HepG2 (cell line): ENCODE measurements at places on chromosomes 1 and 21.

GRCh38 chr1:174337000-174337681, 110.6 kb upstream of the GPR52 start:
- H3K4me3 ChIP-seq: no peak overlapping the region
- H3K27ac ChIP-seq: peak overlapping the region; percentile 47
- H3K4me1 ChIP-seq: peaks cover 21% of the 10 kb centered on the region
- H3K36me3 ChIP-seq: no peaks in the 10 kb centered on the region
- no peaks in the 10 kb centered on the region for H3K27me3 ChIP-seq
- DNase-seq: no peak

- H3K4me1 ChIP-seq: peaks cover 62% of the 10 kb centered on the region
- H3K27me3 ChIP-seq: no peaks in the 10 kb centered on the region
- peaks cover 2% of the 10 kb centered on the region for H3K36me3 ChIP-seq
- H3K27ac ChIP-seq: peak overlapping the region; percentile 35
- H3K4me3 ChIP-seq: no peak overlapping the region
Observed at GRCh38 chr1:88983791-88984559, 8.5 kb downstream of the KYAT3 start.

- no peaks in the 10 kb centered on the region for H3K27me3 ChIP-seq
- peaks cover 40% of the 10 kb centered on the region for H3K4me1 ChIP-seq
- H3K36me3 ChIP-seq: no peaks in the 10 kb centered on the region; the same call in 1 of the 2 replicates
- H3K27ac ChIP-seq: no peak overlapping the region
Observed at GRCh38 chr1:59736744-59737143, 78.0 kb upstream of the HOOK1 start.

DNA sequence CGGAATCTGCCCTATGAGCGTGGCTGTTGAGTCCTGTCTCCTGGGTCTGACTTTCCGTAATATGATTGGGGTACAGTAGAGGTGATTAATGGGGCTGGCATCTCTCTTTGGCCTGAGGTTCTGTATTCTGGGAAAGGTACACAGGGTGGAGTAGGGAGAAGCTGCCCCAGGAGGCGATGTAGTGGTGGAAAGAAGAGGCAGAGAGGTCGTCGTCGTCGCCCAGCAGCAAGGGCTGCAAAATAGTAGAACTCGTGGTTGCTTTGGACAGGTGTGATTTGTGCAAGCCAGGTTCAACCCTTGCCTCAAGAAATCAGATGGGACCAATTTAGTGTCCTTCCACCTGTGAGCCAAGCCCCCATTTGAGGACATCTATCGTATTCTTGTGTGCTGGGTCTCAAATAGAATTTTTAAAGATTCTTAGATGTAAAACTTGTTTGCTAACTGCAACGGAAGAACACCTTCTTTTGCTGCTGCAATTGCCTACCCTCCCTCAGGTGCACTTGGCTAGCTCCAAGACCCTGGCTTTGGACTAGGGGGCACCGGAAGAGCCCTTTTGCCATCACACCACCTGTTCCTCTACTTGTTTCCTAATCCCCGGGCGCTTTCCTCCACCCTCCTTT, 1.3 kb upstream of the HMGN2 start:
- peak overlapping the region; percentile 86; the same call in 1 of the 2 replicates for H3K4me3 ChIP-seq
- H3K27me3 ChIP-seq: no peaks in the 10 kb centered on the region
- peaks cover 7% of the 10 kb centered on the region for H3K36me3 ChIP-seq
- peaks cover 31% of the 10 kb centered on the region for H3K4me1 ChIP-seq

GRCh38 chr1:184531296-184531695, 144.5 kb downstream of the C1orf21 start:
- peaks cover 8% of the 10 kb centered on the region; the same call in 1 of the 3 replicates for H3K27me3 ChIP-seq
- H3K36me3 ChIP-seq: no peaks in the 10 kb centered on the region
- DNase-seq: no peak
- no peak overlapping the region for H3K4me3 ChIP-seq

DNA sequence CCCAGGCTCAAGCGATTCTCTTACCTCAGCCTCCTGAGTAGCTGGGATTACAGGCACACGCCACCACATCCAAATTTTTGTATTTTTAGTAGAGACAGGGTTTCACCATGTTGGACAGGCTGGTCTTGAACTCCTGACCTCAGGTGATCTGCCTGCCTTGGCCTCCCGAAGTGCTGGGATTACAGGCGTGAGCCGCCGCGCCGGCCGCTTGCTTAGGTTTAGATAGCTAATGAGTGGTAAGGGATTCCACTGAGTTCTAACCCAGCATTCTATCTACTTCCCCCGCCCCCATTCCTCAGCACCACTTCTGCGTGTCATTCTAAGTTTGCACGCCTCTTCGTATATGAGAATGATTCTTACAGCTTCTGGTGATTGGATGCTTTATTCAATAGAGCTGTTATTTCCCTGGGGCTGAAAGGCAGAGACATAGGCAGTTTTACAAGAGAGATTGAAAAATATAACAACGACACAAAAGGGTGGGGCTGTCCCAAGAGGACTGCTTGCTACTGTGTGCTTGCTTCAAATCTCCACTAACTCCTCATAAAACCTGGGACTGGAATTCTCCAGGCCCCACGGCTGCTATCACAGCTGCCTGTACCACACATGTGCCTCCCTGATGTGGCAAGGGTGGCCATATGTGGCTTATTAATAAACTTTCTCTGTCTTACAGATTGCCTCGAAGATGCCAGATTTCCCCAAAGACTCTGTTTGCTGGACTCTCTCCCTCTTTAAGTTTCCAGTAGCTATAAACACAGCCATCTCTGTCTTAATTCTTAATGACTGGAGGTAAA, 23.7 kb upstream of the GREM2 start:
- no peak overlapping the region for H3K27ac ChIP-seq
- H3K36me3 ChIP-seq: no peaks in the 10 kb centered on the region

GRCh38 chr1:87805666-87806378, 477.1 kb downstream of the LMO4 start:
- H3K27me3 ChIP-seq: no peaks in the 10 kb centered on the region
- peaks cover 62% of the 10 kb centered on the region for H3K4me1 ChIP-seq
- no peak overlapping the region for H3K4me3 ChIP-seq
- H3K27ac ChIP-seq: no peak overlapping the region
- H3K36me3 ChIP-seq: no peaks in the 10 kb centered on the region

GRCh38 chr1:192485692-192486436, 89.7 kb upstream of the RGS1 start:
- H3K27ac ChIP-seq: no peak overlapping the region
- no peaks in the 10 kb centered on the region for H3K27me3 ChIP-seq
- DNase-seq: peak; percentile 55
- H3K4me1 ChIP-seq: no peaks in the 10 kb centered on the region
- H3K36me3 ChIP-seq: no peaks in the 10 kb centered on the region

DNA sequence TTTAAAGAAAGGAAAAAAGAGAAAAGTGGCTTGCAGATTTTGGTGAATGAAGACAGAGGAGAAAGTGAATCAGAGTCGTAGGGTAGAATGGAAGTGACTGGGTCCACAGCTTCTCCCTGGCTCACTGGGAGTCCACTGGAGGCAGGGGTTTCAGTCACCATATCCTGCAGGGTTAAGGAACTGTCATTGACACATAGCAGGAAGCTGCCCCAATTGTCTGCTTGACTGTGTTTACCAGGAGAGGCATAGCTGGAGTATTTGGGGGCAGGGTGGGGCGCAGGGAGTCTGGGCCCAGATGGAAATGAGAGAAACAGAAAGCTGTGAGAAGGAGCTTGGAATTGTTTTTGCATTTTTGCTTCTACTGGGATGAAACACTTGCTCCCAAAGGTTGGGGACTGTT, 228.8 kb upstream of the CSF3R start:
- no peaks in the 10 kb centered on the region for H3K36me3 ChIP-seq
- no peaks in the 10 kb centered on the region for H3K4me1 ChIP-seq
- H3K4me3 ChIP-seq: no peak overlapping the region
- DNase-seq: no peak
- peaks cover 39% of the 10 kb centered on the region; the same call in 2 of the 3 replicates for H3K27me3 ChIP-seq
- no peak overlapping the region for H3K27ac ChIP-seq

- no peaks in the 10 kb centered on the region for H3K27me3 ChIP-seq
- H3K4me3 ChIP-seq: no peak overlapping the region
- H3K36me3 ChIP-seq: peaks cover 17% of the 10 kb centered on the region; the same call in 1 of the 3 replicates
- no peaks in the 10 kb centered on the region for H3K4me1 ChIP-seq
- DNase-seq: no peak
Observed at GRCh38 chr1:200646515-200646914, 23.2 kb downstream of the DDX59 start.

GRCh38 chr1:69511426-69512192, 56.1 kb upstream of the LRRC7 start:
- H3K4me3 ChIP-seq: no peak overlapping the region
- DNase-seq: no peak
- no peak overlapping the region for H3K27ac ChIP-seq
- no peaks in the 10 kb centered on the region for H3K36me3 ChIP-seq

DNA sequence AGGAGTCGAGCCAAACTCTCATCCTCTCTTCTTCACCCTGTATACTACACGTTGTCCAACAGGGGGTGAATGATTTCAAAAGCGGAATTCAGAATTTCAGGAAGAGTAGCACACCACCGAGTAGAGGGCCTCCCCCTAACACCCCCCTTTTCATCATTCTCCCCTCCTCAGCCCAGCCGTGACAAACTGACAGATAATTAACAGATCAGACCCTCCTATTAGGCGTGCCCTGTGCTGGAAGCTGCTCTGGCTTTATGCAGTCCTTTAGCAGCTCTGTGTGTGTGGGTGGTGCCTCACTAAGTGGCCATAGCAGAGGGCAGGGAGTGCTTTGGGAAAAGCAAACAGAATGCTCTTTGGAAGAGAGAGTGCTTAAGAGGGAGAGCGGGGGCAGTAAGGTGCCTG, 44.3 kb downstream of the PEX14 start:
- no peaks in the 10 kb centered on the region for H3K36me3 ChIP-seq
- no peaks in the 10 kb centered on the region for H3K27me3 ChIP-seq
- H3K27ac ChIP-seq: peak overlapping the region; percentile 4
- peaks cover 71% of the 10 kb centered on the region for H3K4me1 ChIP-seq
- no peak overlapping the region; the same call in 1 of the 2 replicates for H3K4me3 ChIP-seq

GRCh38 chr1:202247837-202248795, 54.5 kb downstream of the LGR6 start:
- no peaks in the 10 kb centered on the region for H3K4me1 ChIP-seq
- H3K27me3 ChIP-seq: peaks cover 2% of the 10 kb centered on the region
- H3K27ac ChIP-seq: no peak overlapping the region
- H3K36me3 ChIP-seq: no peaks in the 10 kb centered on the region
- no peak for DNase-seq

DNA sequence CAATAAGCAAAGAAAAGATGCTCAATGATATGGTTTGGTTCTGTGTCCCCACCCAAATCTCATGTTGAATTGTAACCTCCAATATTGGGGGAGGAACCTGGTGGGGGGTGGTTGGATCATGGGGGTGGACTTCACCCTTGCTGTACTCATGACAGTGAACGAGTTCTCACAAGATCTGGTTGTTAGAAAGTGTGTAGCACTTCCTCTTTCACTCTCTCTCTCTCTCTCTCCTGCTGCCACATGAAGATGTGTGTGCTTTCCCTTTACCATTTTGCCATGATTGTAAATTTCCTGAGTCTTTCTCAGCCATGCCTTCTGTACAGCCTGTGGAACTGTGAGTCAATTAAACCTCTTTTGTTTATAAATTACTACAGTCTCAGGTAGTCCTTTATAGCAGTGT, 248.4 kb downstream of the HHIPL2 start:
- DNase-seq: no peak
- H3K4me1 ChIP-seq: no peaks in the 10 kb centered on the region
- H3K27me3 ChIP-seq: no peaks in the 10 kb centered on the region
- H3K36me3 ChIP-seq: no peaks in the 10 kb centered on the region
- no peak overlapping the region for H3K4me3 ChIP-seq

GRCh38 chr21:34126269-34126668, 52.9 kb downstream of the MRPS6 start:
- no peaks in the 10 kb centered on the region for H3K27me3 ChIP-seq
- H3K36me3 ChIP-seq: peaks cover 11% of the 10 kb centered on the region; the same call in 2 of the 3 replicates
- no peak overlapping the region for H3K27ac ChIP-seq

DNA sequence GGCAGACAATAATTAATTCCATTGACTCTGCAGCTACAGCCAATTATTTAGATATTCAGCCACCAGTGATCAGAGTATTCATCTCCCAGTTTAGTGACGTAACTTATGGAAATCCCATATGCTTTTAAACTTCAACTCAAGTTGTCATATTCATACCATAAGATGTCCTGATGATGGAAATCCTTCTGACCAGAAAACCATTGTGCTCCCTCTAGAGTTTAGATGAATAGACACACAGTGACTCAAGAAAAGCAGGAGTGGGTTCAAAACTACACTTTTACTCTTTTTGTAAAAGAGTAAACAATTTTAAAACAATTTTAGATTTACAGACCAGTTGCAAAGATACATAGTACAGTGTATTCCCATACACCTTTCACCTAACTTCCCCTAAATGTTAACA, 463.7 kb downstream of the KCNT2 start:
- no peak overlapping the region for H3K4me3 ChIP-seq
- H3K4me1 ChIP-seq: no peaks in the 10 kb centered on the region
- no peak for DNase-seq
- H3K27me3 ChIP-seq: no peaks in the 10 kb centered on the region

- H3K36me3 ChIP-seq: no peaks in the 10 kb centered on the region
- no peak for DNase-seq
- H3K4me1 ChIP-seq: no peaks in the 10 kb centered on the region
- H3K27me3 ChIP-seq: no peaks in the 10 kb centered on the region
- H3K4me3 ChIP-seq: no peak overlapping the region
Observed at GRCh38 chr1:173057984-173058383, 7.2 kb upstream of the TNFSF18 start.

DNA sequence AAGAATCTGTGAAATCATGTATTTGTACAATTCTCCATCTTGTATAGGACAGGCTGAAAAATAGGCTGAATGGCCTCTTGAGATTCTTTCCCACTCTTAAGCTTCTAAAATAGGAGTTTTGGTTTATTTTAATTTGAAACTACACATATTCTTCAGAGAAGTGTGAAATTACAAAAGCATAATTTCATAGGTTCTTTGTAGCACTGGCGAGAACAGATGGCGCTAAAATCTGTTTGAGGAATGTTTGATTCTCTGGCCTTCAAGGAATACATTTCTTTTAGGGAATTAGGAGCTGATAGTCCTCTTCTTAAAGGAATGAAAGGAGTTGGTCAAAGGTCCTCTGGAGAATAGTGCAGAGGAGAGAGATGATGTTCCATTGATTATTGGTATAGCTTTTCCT, 44.9 kb downstream of the CC2D1B start:
- no peak overlapping the region for H3K4me3 ChIP-seq
- H3K36me3 ChIP-seq: no peaks in the 10 kb centered on the region
- no peaks in the 10 kb centered on the region for H3K4me1 ChIP-seq
- no peak for DNase-seq

DNA sequence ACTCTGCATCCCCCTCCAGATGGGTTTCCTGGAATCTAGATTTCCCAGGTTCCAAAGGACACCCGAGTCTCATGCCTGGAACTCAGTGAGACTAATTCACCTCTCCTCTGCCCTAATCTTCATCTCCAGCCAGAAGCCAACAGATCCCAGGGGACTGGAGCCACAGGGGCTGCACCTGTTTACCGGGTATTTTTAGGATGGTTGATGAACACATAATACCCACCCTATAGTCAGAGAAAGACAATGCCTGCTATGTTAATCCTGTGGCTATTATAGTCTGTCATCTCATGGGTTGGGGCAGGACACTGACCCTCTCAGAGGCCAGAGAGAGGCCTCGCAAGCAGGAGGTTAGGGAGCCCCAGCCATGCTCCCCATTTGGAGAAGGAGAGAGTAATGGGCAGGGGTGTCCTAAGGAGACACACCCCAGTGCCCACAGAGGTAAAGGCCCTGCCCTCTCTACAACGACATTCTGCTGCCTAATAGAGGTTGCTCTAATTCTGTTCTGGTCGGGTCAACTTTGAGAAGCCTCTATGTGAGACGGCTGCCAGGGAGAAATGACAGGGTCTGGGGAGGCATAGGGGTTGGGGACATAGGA, 1.0 kb upstream of the TNNI1 start:
- no peak overlapping the region for H3K27ac ChIP-seq
- H3K27me3 ChIP-seq: peaks cover 9% of the 10 kb centered on the region
- H3K36me3 ChIP-seq: no peaks in the 10 kb centered on the region
- DNase-seq: no peak

- no peak for DNase-seq
- peaks cover 25% of the 10 kb centered on the region for H3K4me1 ChIP-seq
Observed at GRCh38 chr1:181122222-181122621, 33.7 kb downstream of the IER5 start.
